T-helper 22 cell (primary cell): ENCODE measurements at places on chromosomes 1 and 21.

DNA sequence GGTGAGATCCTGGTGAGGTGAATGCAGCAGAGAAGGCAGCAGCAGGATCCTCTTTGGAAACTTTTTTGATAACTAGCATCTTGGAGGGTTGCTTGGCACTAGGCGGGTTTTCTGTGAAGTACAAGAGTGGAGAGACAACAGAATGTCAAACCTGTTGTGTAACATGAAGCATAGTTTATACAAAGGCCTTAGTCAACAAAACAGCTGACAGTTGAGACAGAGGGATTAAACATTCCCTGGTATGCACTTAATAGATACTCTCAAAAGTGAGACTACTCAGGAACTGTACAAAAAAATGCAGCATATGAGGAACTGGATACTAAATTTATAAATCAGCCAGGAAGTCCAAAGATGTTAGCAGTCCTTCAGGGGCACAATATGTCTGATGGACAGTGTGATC is 16.4 kb upstream of the CCDC17 start:
- no peak for DNase-seq

- no peak for DNase-seq
Measured at GRCh38 chr1:162626761-162627160, 5.5 kb upstream of the DDR2 start.

- DNase-seq: no peak
Measured at GRCh38 chr1:44941424-44942324, 44.7 kb downstream of the EIF2B3 start.

DNA sequence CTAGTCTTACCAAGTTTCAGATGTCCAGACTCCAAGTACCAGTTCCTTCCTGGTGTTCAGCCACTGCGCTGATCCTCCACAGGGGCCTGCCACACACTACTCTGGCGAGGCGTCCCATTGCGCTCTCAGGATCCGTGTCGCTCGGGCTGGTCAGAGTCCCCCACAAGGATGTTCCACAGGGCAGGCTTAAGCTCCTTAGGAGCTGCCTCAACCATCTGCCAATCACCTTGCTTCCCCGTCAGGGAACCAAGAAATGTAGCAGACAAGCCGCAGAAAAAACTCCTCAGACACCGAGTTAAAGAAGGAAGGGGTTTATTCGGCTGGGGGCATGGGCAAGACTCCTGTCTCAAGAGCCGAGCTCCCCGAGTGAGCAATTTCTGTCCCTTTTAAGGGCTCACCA is 9.8 kb downstream of the OR2W3 start:
- no peak for DNase-seq

DNA sequence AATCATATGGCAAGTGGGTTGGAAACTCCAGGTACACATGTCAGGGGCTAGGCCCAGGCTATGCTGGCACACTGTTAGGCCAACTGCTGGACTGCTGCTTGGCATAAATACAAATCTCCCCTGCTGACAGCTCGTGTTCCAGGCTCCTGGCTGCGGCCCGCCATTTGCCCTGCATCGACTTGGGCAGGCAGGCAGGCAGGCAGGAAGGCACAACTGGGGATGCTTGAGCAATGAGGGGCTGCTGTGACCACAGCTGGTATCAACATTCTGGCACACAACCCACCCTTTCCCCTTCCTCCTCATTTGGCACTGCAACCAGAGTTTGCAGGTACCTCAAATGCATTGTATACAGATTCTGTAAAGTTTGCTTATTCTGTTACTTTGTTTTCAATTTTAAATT is 53.2 kb downstream of the SAMSN1 start:
- DNase-seq: no peak
